ENCODE measurements at places on chromosomes 7 and 10.

GRCh38 chr10:118504044-118504443 is 91.4 kb downstream of the PRLHR start:
- DNase-seq, result no peak

GRCh38 chr10:86368987-86369386 is 2.4 kb upstream of the GRID1 start:
- no peak for DNase-seq

GRCh38 chr7:84204655-84205054 is 10.1 kb upstream of the SEMA3A start:
- no peak for DNase-seq

DNA sequence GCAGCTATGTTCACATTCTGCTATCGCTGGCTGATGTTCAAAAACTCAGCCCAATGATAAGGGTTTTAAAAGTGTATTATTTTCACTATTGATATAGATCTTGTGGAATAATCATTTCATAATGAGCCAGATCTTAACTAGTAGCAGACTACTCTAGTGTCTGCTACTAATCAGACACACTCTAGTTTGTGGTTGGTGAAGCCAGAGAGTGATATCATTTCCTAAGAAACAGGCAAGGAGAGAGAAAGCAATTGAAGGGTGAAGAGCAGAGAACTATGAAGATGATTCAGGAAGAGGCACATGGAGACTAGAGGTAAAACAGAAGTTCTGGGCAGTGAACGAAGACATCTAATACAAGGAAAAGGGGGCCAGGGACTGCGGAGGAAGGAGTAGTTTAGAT is 58.2 kb upstream of the BET1 start:
- DNase-seq, result no peak

DNA sequence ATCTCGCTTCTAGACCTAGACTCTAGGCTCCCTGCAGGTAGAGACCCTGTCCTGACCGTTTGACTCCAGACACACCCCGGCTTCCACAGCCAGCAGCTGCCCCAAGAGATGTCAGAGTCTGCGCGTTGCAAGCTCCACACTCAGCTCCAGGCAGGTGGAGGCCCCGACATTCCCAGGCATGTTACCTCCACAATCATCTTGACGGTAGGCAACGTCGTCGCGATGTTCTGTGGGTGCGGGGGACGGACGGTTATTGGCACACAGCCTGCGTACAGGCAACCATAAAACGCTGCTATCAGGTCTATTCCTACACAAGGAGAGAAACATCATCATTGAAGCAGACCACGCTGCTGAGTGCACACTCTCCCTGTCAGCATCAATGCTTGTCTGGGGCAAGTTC is 213.2 kb downstream of the ZMYND11 start:
- DNase-seq, result no peak

Measured in esophagus squamous epithelium (tissue), 5 donors.